ENCODE measurements at places on chromosomes 5 and 9.

- DNase-seq: no peak
Measured at GRCh38 chr5:163695830-163696578, 190.6 kb downstream of the MAT2B start.

DNA sequence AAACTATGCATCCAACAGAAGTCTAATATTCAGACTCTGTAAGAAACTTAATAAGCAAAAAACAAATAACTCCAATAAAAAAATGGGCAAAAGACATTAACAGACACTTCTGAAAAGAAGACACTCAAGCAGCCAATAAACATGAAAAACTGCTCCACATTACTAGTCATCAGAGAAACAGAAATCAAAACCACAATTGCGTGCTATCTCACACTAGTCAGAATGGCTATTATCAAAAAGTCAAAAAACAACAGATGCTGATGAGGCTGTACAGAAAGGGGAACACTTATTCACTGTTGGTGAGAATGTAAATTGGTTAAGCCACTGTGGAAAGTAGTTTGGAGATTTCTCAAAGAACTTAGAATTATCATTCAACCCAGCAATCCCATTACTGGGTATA is 101.2 kb upstream of the TRIM32 start:
- DNase-seq: no peak

DNA sequence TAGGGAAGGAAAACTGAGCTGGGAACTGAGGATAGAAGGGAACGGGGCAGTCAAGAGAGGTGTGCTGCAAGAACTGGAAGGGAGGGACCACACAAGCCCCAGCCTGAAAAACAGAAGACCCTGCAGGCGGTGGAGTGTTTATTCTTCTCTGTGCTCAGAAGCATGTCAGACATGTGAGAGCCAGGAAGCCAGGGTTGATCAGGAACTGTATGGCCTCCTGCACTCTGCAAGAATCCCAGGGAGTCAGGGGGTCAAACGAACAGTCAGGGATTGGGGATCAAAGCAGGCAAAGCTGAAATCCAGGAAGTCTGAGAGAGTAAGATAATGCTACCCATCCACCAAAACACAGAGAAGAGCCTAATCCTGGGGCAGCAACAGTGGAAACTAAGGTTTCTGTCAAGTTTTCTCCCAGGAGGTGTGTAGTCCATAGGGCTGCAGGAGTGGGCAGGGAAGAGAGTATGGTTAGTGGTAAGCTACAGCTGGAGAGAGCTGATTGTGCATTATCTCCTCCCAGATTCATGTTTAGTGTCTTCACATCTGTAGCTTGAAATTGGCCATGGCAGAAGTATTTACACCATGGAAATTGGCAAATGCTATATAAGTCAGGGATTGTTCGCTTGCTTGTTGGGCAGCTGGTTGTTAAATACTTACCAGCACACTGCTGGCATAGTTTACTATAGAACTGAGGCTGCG is 115.4 kb upstream of the SLC44A1 start:
- no peak for DNase-seq

DNA sequence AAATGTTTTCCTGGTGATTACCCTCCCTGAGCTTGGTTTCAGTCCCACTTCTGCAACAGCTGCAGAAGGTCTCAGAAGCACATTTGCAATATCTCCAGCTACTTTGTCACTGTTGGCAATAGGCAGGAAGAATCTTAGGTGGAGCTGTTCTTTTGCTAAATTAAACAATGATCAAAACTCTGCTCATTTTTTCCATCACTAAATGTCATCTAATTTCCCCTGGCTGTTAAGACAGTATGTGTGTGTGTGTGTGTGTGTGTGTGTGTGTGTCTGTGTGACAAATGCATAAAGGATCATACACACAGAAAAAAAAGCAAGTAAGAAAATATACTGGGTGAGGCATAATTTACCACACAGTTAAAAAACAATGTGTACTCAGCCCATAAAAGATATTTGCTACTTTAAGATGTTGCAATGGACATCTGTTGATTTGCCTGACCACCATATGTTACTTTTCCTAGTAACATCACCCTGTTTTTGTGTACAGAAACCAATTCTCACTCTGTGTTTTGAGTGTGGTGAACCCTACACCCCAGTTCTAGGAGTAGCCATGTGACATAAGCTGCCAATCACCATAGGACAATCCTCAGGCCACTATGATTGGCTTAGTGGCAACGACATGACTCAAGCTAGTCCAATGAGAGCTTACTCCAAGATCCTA is 572.6 kb upstream of the CLINT1 start:
- no peak for DNase-seq

GRCh38 chr5:153974131-153974812 is 64.4 kb downstream of the FAM114A2 start:
- no peak for DNase-seq

DNA sequence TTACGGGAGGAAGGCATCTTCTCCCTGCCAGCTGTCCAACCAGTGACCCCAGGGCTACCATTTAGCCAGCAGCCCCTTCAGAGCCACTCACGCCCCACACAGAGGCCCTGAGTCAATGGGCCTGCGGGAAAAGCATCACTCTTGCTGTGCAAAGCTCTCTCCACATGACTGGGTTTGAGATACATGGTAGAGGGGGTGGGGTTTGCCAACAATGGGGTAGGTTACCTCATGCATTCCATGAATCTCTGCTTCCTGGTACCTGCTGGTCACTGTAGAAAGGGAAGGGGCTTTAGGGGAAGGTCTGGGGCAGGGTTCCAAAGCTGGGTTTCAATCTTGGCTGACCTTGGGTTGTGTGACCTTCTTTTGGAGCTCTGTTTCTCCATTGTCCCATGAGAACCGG is 22.9 kb upstream of the TTLL11 start:
- no peak for DNase-seq

DNA sequence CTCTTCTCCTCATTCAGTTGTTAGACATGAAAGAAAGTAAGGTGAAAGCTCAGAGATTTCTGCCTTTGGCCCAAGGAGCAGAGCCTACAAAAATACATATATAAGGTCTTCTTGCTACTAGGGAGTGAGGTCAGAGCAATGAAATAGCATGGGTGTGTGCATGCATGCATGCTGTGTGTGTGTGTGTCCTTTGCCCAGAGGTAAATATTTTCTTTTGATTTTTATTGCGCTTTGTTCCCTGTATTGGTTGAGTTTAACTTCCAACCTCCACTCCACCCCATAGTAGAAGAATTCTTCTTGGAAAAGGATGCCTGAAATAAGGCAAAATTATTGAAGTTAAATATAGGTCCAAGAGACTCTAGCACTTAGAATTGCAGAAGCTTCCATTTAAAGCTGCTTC is 248.0 kb upstream of the PTGER4 start:
- DNase-seq: no peak

DNA sequence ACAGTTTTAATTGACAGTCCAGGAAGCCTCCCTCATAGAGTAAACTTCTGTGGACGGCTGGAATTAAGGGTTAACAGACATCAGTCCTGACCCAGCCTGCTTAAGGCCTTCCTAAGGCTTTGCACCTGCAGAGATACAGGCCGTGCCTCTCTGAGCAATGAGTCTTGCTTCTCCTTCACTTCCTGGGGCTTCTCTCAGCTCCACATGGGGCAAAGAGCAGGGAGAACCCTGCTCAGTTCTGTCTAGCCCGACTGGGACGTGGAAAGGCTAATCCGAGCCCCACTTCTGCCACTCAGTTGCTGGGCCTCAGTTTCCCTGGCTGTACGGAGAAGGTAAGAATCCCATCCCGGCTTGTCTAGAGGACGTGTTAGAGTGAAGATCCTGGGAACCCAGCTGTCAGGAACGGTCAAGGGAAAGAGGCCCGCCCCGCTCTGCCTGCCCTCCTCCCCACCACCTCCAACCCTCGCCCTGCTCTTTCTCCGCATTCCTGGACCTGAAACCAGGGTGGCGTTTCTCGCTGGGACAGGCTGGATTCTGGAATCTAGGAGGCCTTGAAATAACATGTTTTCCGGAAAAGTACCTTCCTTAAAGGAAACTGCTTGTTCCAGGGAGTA is 6.5 kb downstream of the SPAAR start:
- no peak for DNase-seq

GRCh38 chr9:113687680-113688371 is 188.3 kb upstream of the ZNF618 start:
- no peak for DNase-seq

DNA sequence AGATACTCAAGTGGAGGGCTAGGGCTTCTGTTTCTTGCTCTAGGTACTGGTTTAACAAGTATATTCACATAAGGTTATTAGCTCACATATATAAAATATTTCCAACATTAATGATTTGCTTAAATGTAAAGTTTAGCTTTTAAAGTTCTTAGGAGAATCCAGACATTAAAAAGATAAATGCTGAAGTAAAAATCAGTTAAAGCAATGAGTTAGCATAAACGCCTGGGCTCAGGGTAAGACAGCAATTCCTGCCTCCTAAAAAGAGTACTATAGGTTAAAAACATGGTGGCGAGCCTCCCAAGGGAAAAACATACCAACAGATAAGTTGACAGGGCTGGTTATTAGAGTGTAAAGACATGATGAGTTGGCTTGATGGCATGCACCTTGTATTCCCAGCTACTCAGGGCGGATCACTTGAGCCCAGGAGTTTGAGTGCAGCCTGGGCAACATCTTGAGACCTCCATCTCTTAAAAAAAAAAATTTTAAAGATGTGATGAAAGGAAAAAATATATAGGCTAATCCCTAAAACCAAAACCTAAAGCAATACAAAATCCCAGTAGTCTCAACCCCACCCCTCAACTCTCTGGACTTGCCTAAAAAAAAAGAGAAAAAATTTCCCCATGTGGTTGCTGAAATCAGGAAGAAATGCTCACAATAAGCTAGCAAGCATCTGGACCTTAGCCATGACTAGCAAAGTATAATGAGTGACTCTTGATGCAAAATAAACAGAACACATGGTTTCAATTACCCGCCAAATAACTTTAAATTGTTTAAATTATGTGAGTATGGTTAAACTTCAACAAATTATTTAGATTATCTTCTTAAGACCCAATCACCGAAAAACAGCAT is 3.6 kb downstream of the GOLPH3 start:
- DNase-seq: no peak

- DNase-seq: no peak
Measured at GRCh38 chr9:2802494-2802921, 41.4 kb downstream of the PUM3 start.

- no peak for DNase-seq
Measured at GRCh38 chr5:122022966-122023365, 55.1 kb downstream of the LOX start.

DNA sequence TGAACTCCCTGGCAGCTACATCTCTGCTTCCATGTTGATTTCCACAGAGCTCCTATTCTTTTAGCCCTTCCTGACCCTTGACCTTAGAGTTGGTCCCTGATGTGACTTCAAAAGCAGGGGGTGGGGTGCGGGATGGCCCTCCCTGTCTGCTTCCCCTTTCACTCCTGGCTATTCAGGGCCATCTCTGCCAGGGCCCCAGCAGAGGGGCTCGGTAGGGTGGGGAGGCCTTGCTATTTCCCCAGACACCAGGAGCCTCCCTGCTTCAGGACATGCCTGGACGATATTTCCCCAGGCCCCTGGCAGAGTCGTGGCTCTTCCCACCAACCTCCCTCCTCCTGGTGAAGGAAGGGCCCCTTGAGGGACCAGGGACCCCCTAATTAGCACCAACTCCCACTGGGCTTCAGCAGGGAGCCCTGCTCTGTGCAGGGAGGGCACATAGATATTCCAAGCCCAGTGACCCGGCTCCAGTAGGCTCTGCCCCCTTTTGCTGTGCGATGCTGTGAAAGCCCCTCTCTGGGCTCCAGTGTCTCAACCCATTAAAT is 17.3 kb downstream of the CORO2A start:
- no peak for DNase-seq

DNA sequence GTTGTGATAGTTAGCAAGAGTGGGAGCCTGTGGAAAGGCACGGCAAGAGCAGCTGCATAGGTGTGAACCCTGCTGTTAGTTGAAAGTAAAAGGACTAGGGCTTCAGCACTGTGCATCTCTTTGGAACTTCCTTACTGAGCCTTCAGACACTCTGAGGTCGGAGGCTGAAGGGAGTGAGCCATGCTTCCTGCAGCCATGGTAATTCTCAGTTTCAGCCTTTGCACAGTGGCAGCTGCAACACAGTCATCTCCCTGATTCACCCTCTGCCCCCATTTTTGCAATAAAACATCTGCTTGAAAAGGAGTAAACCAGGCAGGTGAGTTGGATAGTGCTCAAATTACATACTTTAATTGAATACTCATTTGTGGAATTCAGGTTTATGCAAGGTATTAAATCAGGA is 6.5 kb upstream of the TLE4 start:
- no peak for DNase-seq

DNA sequence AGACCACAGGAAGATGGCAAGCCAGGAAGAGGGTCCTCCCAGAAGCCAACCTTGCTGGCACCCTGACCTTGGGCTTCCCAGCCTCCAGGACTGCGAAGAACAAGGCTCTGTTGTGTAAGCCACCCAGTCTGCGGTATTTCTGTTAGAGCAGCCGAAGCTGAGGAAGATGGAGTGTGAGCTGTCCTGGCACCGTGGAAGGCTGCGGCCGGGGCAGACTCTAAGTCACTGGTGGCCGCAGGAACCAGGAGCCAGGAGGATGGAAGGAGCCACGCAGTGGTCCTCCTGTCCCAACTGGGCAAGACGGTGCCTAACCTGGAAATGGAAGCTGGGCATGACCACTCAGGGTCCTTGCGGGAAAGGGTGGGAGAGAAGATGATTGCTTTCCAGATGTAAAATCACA is 89.1 kb downstream of the ZNF354C start:
- DNase-seq: no peak

- no peak for DNase-seq
Measured at GRCh38 chr5:60076746-60077145, 183.2 kb upstream of the PDE4D start.

- no peak for DNase-seq
Measured at GRCh38 chr9:106930477-106930876, 67.5 kb downstream of the ZNF462 start.

DNA sequence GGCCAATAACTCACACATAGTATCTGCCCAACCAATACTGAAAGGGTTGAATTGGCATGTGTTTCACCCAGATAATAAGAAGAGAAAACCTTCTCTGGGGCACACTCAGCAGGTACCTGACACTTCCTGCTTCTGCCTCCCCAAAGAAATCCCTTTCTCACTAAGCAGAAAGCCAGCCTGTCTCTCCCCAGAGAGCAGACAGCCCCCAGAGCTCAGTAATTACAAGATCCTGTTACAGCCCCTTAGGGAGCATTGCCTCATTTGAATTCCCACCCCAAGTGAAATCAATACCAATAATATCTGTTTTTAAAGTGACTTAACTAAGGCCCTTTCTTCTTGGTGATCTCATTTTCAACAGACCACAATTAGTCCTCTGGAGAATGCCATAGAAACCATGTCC is 38.5 kb upstream of the FOXI1 start:
- DNase-seq: no peak

DNA sequence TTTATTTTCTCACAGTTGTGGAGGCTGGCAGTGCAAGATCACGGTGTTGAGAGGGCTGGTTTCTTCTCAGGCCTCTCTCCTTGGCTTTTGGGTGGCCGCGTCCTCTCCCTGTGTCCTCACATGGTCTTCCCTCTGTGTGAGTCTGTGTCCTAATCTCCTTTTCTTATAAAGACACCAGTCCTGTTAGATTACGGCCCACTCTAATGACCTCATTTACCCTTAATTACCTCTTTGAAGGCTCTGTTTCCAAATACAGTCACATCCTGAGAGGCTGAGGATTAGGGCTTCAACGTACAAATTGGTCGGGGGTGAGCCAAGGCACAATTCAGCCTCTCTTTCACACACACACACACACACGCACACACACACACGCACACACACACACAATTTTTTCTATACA is 73.0 kb downstream of the UGCG start:
- DNase-seq: no peak

All from stimulated activated effector memory CD8-positive, alpha-beta T cell treated with anti-CD3 and anti-CD28 coated beads, Interleukin-12 subunit alpha, Interleukin-12 subunit beta, amount 100 ng/mL, for 72 hours (primary cell).